ENCODE measurements at places on chromosomes 11 and 22.
A peak's percentile ranks its signal among the peaks of the same experiment; 100 is the strongest.

DNA sequence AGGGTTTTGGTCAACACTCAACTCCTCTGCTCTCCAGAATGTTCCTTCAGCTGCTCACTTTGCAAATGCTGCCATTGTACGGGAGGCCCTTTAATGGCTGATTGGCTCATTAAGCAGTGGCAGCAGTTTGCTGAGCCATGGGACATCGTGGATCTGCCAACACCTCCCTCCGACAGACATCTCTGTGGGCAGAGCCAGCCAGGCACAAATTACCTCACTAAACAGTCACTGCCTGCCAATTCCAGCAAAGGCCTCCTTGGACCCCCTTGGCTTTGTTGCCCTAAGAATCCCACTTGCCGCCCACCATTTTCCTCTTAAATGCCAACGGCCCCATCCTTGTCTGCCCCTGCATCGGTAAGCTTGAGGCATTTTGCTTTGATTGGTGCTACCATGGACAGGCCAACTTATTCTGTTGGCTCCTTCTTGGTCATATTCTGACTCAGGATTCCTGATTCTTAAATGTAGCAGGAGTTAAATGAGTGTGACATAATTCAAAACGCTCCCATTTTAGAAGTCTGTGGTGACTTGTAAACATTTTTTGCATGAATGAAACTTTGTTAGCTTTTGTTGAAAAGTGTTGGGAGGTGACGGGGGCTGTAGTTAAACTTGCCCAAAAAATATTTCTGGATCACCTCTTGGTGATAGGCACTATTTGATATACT, 57.5 kb upstream of the LMO2 start:
- DNase-seq: no peak

- no peak for DNase-seq
Observed at GRCh38 chr11:9020916-9021315, 17.1 kb upstream of the NRIP3 start.

- DNase-seq: no peak
Observed at GRCh38 chr11:102007567-102008437, 39.4 kb upstream of the CFAP300 start.

- DNase-seq: peak; percentile 40
Observed at GRCh38 chr11:68120273-68121066, 718 bp downstream of the CHKA start.

- no peak for DNase-seq
Observed at GRCh38 chr22:25066861-25067435, 114.4 kb downstream of the KIAA1671 start.

- DNase-seq: no peak
Observed at GRCh38 chr11:35549787-35550186, 24.4 kb upstream of the PAMR1 start.

DNA sequence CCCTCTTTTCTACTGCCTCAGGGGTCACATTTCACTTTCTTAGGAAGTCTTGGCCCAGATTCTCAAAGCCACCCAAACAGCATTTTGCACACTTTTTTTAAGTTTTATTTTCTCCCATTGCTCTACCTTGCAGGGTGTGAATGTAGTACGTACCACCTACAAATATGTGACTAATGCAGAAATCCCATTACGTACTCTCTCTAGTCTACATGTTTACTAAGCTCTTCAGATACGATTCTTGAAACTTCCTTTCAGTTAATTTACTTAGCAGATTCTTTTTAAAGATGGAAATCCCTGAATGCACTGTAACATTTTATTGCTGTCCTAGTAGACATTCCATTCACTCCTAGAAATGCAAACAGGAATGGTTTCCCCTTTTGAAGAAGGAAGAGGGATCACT, 61.3 kb downstream of the LRRC4C start:
- no peak for DNase-seq

GRCh38 chr11:132718711-132719671, 813.3 kb downstream of the OPCML start:
- no peak for DNase-seq

- no peak for DNase-seq
Observed at GRCh38 chr22:49765091-49765771, 62.4 kb downstream of the BRD1 start.

GRCh38 chr11:133898031-133898769, 52.9 kb upstream of the SPATA19 start:
- DNase-seq: no peak

GRCh38 chr22:27218012-27218920, 560.9 kb downstream of the MIAT start:
- DNase-seq: no peak

GRCh38 chr11:15119826-15120225, 5.1 kb downstream of the INSC start:
- DNase-seq: no peak

DNA sequence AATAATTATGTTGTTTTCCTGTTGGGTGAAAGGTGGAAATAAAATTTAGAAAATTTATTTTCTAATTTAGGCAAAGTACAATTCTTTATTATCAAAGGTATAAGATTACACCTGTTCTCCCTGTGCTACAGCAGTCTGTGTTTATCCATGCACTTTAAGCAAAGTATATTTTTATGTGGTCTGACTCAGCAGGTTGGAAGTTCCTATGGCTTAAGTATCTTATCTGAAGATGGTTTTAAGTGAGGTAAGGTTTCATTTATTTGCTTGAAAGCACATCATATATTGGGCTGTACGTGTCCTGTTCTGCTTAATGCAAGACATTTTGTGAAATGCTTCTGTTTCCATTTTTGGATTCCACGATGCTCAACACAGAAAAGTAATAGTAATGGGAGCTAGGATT, 14.6 kb downstream of the PPME1 start:
- DNase-seq: no peak

GRCh38 chr11:65541093-65541982, 16.5 kb downstream of the SCYL1 start:
- DNase-seq: no peak

DNA sequence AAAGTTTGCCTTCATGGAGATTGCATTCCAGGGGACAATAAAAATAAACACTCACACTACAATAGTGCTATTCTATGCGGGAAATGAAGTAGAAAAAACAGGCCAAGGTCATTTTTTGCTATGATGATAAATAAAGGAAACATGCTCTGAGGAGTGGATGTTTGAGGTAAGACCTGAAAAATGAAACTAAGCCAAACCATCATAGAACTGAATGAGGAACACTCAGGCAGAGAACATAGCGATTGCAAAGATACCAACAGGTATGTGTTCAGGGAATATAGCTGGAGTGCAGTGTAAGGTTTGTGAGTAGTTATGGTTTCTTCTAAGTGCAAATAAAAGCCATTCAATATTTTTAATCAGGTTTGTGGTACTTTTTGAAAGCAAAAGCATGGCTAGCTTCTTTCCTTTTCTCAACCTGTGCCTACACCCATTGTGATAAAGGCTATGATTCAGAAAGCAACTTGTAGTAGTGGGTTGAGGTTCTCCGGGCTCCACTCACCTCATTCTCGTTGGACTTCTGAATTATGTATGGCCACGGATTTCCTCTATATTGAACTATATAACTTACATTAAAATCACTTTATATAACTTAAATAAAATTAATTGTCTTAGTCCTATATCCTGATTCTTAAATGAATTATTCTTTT, 278.2 kb upstream of the CHORDC1 start:
- no peak for DNase-seq

GRCh38 chr11:134343646-134344045, 11.9 kb downstream of the GLB1L2 start:
- no peak for DNase-seq

GRCh38 chr22:41003066-41003465, 51.9 kb downstream of the RBX1 start:
- no peak for DNase-seq

GRCh38 chr11:98061858-98062257, 958.9 kb upstream of the CNTN5 start:
- no peak for DNase-seq

GRCh38 chr11:16610738-16611388, 127.6 kb upstream of the C11orf58 start:
- no peak for DNase-seq

Measured in activated naive CD4-positive, alpha-beta T cell (primary cell).